ENCODE measurements at places on chromosomes 12 and 14. TPM values are rescaled to one million over a fixed set of nuclear protein-coding genes. Genes with fewer than 3 reads are reported as not detected.

DNA sequence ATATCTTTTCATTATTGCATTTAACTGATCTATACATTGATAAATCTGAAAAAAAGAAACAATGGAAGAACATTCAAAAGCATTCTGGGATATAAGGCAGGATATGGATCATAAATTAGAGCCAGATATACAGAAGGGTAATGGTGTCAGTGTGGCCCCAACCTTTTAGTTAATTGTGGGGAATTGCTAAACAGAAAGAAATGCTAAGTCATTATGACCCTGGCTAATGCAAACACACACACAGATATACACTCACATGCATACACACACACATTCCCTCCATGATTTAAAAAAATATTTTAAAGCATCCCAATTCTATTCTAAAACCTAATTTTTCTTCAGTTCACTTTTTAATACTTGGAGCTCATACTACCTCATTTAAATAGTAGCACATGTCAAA lies 404.5 kb downstream of the BCAT1 start:
- DNase-seq = no peak

The MYO1H gene
- total RNA-seq = not detected

GRCh38 chr12:28955931-28956330 lies 193.1 kb upstream of the FAR2 start:
- no peak for DNase-seq

GRCh38 chr12:127121494-127122084 lies 1145.4 kb upstream of the TMEM132C start:
- DNase-seq = no peak

DNA sequence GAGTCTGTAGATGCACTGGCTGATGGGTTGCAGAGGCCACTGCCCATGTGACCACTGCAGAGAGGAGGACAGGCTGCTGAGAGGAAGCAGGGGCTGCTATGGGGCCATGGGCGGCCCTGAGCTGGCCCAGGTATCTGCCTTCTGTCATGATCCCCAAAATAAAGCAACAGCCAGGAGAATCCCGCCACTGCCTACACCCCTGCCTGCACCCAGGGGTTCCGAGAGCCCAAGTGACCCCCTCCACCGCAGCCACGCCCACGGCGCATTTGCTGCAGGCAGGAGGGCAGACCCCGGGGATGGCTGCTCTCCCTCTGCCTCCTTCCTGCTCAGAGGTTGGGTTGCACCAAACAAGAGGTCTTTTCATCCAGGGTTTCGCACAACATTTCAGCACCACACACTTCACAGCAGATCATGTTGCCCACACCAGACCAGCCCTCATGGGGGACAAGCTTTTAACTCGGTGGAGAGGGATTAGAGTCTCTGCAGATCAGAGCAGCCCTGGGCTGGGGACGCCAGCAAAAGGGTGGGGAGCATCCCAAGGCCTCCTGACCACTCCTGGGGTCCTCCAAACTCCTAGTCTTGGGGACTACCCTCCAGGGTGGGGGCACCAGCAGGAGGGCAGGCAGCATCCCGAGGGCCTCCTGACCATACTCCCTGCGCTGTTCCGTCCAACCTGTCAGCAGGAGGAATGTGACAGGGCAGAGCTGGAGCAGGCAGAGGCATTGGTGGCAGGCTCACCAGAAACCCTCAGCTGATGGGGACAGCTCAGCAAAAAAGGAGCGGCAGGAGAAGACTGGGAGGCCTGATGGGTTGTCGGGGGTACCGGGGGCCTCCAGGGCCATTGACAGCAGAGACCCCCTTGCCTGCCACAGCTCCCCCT lies 14.1 kb downstream of the CCDC85C start:
- DNase-seq = no peak

- DNase-seq = peak; percentile 67
These were observed 54.6 kb downstream of the FAM222A start for GRCh38 chr12:109767991-109768900.

- DNase-seq = no peak
These were observed 490.9 kb upstream of the TBX3 start for GRCh38 chr12:115174920-115175319.

GRCh38 chr12:13436182-13436581 lies 239.7 kb downstream of the EMP1 start:
- DNase-seq = no peak

DNA sequence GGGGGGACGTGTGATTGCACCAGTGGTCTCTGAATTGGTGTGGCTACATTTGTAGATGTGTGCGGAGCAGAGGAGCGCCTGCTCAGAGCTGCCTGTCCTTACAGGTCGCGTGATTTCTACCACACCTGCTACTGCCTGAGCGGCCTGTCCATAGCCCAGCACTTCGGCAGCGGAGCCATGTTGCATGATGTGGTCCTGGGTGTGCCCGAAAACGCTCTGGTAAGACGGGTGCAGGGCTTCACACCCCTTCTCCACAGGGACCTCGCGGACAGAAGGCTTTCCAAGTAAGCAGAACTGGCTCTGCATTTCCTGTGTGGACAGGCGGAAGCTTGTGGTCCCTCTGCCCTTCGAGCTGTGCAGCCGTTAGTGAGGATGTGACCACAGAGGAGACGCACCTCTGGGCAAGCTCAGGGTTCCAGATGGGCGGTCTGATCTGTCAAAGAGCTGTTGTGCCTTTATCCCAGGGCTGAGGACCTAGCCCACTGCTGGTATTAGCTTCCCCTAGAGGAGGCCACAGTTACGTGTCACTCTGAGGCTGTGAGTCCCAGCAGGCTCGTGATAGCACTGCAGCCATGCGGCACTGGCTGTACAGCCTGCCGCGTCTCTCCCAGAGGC lies 47.7 kb downstream of the MAX start:
- DNase-seq = peak; percentile 81

GRCh38 chr14:55604900-55605418 lies 25.0 kb downstream of the KTN1 start:
- no peak for DNase-seq

DNA sequence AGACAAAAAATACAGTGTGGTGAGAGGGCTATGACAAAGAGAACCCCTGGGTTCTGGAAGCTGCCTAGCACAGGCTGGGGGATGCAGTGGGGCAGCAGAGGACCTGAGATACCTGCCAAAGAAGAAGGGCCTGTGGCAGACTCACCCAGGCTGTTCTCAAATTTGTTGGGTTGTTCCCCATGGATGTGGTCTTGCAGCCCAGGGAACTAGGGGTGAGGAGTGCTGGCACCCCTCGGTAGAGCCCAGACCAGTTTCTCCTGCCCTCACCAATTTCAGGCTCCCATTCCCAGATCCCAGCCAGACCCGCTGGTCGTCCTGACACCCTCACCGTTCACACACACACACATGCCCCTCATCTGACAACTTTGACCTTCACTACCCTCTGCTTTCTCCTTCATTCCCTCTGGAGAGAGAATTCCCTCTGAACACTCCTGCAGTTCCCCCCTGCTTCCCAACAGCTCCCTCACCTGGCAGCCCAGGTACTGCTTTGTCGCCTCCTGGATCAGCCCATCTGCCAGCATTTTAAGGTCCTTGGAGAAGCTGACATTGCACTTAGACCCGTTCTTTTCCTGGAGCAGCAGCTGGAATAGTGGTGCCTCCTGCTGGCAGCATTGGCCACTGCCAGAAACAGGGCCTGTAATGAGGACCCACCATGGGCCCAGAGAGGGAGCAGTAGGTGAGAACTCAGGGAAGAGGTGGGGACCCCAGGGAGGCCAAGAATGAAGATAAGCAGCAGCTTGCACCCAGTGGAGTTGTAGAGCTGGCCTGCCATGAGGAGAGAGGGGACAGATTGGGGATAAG lies 5.9 kb upstream of the GDF11 start:
- peak; percentile 77 for DNase-seq

GRCh38 chr12:27566159-27566558 lies 42.2 kb downstream of the PPFIBP1 start:
- no peak for DNase-seq

GRCh38 chr12:50073206-50073605 lies 11.9 kb upstream of the SMARCD1 start:
- no peak for DNase-seq

DNA sequence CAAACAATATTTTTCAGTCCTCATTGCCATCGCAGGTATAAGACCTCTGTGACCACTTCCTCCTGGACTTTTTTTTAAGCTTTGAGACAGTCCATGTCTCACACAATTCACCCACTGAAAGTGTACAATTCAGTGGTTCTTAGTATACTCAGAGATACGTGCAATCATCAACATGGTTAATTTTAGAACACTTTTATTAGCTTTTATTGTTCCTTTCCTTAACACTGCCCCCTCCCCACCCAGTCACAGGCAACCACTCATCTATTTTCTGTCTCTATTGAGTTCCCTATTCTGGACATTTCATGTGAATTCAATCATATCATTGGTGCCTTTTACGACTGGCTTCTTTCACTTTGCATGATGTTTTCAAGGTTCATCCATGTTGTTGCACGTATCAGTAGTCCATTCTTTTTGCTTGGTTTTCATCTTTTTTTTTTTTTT lies 16.2 kb downstream of the NCKAP5L start:
- DNase-seq = no peak

GRCh38 chr14:50804181-50804721 lies 26.7 kb downstream of the NIN start:
- DNase-seq = no peak

GRCh38 chr14:91335191-91336092 lies 82.2 kb downstream of the CCDC88C start:
- DNase-seq = no peak

- DNase-seq = no peak
These were observed at the start of gene COCH for GRCh38 chr14:30874120-30874998. COCH (plus strand) TSS chr14:30874559; CDS start chr14:30874939, 380 bp downstream.

- no peak for DNase-seq
These were observed 16.8 kb downstream of the C12orf43 start for GRCh38 chr12:120999191-121000120.

GRCh38 chr14:103156651-103157378 lies 33.6 kb downstream of the TNFAIP2 start:
- no peak for DNase-seq

The LRRC10 gene
- 30.3 TPM for total RNA-seq

- no peak for DNase-seq
These were observed 196.6 kb downstream of the CALM1 start for GRCh38 chr14:90593254-90594040.

DNA sequence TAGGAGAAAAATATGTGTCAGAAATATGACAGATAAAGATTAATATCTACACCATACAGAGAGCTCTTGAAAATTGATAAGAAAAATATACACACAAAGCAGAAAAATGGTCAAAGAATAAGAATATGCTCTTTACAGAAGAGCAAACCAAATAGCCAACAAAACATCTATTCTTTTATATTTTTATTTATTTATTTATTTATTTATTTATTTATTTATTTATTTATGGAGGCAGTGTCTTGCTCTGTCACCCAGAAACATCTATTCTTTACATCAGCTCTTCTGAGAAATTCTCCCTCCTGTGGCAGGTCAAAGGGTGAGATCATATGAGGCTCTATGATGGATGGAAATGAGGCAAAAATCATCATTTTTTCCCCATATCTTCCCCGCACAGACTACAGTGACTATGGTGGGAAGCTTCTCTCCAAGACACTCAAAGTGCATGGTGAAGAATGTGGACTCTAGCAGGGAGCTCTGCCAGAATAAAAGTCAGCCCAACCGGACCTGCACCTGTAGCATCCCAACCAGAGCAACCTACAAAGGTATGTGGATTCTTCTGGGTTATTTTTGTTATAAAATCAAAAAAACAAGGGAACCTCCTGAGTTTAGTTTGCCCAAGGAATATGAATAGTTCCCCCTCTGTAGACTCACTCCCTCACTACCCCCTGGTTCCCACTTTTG lies 71.4 kb downstream of the PLXNC1 start:
- no peak for DNase-seq

The NDRG2 gene
- total RNA-seq = 304 TPM

The CFL2 gene
- total RNA-seq = 673 TPM

Data from cardiac septum (tissue), 1 donor.